ENCODE measurements at places on chromosomes 4 and X.

DNA sequence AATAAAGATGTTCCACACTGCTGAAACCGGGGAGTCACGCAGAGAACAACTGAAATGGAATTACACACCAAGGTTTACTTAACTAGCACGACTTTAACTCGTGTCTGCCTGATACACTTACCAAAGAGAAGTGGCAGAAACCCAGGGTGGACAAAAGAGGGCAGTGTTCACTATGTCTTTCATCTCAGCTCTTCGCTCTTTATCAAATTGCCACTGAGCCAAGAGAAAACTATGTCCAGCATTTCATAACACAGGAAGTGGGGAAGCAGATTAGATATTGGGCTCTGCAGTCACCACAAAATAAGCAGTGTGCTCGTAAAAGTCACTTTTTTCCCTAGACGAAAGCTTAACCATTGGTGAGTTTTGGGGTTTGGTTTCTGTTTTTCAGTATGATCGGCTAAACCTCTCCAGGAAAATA is 155.7 kb downstream of the CHIC2 start:
- peak; percentile 28 for DNase-seq

GRCh38 chrX:1502853-1503252 is 34.1 kb downstream of the P2RY8 start:
- DNase-seq = no peak

DNA sequence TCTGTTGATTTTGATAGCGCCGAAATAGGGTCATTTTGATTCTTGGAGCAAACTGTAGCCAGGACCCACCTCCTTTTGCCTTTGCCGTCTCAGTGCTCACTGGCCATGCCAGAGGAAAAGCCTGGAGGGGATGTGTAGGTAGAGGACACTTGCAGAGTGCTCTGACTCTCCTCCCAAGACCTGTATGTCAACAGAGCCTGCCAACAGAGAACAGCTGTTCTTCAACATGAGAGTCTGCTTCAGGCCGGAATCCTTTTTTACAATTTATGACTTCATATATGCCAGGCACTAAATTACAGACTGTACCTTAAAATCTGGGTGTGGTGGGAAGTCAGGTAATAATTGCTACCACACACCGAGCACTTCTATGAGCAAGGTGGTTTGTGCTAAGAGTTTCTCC is 94.2 kb downstream of the KDR start:
- no peak for DNase-seq

GRCh38 chr4:171348090-171348489 is 465.1 kb upstream of the GALNTL6 start:
- DNase-seq = no peak

DNA sequence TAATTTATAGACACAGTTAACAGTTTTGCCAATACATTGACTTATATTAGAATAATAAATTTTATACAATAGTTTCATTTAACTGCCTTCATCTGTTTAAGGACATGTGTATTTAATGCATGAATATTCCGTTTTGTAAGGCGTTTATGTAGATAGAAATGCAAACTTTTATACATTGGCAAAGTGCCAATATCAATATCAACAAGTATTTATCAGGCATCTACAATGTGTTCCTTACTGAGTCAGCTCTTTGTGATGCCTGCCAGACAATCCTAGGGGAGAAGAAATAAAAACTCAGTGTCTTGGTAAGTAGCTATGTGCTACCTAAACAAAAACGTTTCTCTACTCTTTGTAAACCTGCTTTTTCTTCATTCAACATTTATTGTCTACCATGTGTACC is 1142.2 kb downstream of the C4orf33 start:
- no peak for DNase-seq

DNA sequence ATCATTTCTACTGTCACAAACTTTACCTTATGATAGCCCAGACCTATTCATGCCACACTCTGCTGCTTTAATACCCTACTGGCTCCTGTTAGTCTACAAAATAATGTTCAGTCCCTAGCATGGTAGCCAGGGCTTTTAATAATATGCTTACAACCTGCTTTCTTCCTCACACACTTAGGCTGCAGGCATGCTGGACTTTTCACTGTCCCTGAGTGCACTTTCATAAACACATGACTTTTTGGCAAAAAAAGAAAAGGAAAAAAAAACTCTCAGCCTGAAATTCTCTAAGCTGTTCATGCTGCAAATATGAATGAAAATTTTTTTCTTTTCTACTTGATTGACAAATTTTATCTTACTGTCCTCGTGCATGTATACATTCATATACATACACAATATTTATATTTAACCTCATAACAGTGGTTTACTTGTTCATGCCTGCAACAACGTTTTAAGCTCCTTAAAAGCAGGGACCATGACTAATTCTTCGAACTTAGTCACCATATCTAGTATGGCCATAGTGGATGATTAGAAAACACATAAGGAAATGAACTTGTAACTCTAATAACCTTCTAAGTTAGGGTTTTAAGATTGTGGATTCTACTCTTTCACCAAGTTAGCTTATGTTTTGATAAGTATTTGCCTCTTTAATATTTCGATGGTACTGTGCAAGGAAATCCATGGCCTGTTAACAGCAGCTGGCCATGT is 229.5 kb downstream of the SPCS3 start:
- DNase-seq = no peak

- no peak for DNase-seq
These were observed 19.8 kb downstream of the RXFP1 start for GRCh38 chr4:158541506-158541905.

- no peak for DNase-seq
These were observed 1.0 kb upstream of the PLA2G12A start for GRCh38 chr4:109730619-109731545.

- no peak for DNase-seq
These were observed 31.9 kb downstream of the MAGED4 start for GRCh38 chrX:52216541-52216940.

GRCh38 chr4:101953949-101954348 is 163.4 kb downstream of the BANK1 start:
- DNase-seq = no peak

DNA sequence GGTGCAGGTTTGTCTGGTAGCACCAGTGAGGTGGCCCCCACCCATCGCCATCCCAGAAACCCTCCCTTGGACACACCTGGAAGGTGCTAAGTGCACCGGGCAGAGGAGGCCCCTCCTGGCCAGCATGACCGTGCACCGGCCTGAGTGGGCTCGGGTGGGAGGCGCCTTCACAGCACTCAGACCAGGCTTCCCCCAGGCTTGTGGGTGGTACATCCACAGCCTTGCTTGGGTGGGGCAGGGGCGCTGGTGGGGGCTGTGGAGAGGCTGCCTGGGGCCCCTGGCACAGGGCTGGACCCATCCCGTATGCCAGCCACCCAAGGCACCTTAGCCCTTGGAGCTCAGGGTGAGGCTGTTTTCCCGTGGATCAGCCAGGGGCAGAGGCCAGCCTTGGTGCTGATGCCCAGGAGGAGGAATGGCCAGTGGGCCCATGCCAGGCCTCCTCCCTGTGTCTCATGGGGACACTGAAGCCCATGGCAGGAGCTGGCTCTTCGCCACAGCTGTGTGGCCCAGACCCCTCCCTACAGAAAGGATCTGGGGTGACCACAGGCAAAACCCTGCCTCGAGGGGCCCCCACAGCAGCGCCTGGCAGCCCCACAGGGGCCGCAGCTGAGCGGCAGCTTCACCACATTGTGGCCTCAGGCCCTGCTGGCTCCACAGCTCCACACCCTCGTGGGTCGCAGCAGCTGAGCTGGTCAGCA is 21.4 kb downstream of the NKX1-1 start:
- DNase-seq = no peak

DNA sequence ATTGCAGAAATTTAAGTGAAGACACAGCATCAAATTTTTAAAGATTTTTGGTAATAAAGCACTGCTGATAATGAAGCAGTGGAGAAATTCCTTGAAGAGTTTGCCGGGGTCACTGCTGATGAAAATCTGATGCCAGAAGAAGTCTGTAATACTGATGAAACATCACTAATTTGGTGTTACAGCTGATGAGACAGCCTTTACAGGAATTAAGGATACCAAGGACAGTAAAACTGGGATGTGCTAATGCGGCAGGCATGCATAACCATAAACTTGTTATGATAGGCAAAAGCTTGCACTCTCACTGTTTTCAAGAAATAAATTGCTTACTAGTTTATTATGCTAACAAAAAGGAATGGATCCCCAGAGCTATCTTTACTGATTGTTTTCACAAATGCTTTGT is 52.9 kb upstream of the VEGFC start:
- DNase-seq = no peak

GRCh38 chr4:26583538-26583864 is 383 bp upstream of the TBC1D19 start:
- DNase-seq = no peak

GRCh38 chr4:113440371-113440770 is 321.2 kb downstream of the CAMK2D start:
- no peak for DNase-seq

DNA sequence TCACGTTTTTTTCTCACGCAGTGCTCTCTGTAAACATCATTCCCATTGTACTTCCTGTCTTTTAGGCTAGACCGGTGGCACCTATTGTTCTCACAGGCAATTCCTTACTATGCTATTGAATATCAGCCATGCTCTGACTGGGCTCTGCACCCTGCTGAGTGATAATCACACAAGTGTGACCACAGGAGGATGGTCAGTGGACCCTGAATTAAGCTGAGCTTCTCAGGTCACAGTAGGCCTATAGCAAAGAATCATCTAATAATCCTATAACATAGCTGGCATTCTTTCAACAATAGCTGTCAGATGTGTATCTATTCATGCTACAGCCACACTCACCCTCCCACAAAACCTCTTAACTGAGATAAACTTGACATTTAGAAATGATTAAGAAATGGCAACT is 2399.8 kb upstream of the TENM3 start:
- no peak for DNase-seq

DNA sequence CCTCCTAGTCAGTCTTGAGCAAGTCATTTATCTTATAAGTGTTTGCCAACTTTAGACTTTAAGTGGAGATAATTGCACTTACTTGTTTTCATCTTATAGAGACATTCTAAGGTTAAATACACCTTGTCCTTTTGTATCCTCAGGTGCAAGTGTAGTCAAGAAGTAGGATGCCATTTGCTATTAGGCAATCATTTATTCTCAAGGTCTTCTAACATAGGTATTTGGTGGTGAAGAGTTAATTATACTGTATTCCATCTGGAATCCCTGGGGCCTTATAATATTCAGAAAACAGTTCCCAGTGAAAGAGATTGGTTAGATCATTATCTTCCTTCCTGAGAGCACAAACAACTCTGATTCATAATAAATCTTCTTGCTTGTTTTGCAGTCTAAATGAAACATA is 23.7 kb downstream of the SULT1E1 start:
- no peak for DNase-seq

DNA sequence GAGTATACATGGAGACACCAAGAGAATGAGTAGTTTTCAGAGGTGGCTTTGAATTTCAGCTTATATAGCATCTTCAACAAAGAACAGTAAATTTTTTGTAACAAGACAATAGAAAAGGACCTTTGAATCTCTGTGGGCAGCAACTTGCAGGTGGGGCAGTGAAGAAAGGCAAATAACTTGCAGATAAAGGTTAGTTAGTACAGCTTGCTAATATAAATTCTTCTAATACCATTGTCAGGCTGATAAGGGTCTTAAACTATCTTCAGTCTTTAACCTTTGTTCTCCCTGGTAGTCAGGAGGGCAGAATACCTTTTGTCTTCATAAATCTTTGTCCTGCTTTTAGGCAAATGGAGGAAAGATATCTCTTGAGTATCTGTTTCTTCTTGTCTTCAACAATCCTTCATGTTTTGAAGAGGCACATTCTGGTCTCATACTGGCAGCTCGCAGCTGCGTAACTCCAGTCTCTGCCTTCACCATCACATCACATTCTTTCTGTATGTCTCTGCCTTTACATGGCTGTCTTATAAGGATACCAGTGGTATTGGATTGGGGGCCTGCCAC is 16.0 kb downstream of the ANXA3 start:
- no peak for DNase-seq

Data from GM18507 (cell line).